SW 1271 (cell line): ENCODE measurements at places on chromosomes 7 and 10.
A peak's percentile ranks its signal among the peaks of the same experiment; 100 is the strongest.

DNA sequence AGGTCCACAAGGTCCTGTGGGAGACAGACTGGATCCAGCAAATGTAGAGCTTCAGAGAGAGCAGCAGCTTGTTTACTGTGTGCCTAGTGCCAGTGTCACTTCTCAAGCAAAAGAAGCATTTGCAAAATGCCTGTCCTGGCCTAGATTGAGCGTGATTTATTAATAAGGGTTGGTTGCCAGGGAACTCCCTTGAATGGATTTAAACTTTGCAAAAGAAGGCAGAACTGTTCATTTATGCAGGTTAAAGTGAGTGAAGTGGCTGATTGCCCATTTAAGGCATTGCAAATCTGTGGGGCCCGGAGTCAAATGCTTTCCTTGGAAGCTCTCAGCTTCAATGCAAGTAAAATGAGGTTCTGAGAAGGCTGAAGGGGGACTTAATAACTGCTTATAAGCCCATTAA is 71.3 kb downstream of the CDHR3 start:
- DNase-seq: no peak

DNA sequence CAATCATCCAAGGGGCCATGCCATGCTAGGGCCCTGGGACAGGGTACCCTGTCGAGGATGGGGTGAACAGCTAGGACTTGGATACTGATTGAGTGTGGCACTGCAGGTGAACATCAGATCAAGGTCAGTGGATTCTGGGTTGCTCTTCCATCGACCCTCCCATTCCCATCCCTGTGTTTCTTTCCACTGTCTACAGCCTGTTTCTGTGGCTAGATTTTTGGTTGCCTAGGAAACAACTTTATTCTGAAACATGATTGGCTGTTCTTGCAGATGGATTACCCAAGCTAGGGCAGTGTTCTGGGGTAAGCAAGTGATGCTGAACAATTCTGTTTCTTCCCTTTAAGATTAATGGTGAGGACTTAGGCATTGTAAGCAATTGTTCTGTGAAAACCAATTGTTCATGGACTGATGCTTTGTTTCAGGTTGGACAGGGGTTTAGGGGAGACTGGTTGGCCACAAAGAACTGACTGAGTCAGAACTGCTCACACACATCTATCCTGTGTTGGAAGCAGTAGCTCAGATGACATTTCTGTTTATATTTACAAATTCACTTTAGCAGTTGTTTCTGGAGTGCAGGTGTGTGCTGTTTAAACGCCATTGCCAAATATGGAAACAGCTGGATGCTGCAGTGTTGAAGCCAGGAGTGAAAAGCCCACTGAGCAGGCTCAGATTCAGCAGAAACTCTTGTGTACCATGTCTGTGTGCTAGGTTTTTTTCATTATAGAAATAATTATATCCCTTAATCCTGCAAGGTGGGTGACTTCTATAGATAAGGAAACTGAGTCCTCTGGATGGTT is 102.3 kb upstream of the BTBD16 start:
- DNase-seq: no peak

DNA sequence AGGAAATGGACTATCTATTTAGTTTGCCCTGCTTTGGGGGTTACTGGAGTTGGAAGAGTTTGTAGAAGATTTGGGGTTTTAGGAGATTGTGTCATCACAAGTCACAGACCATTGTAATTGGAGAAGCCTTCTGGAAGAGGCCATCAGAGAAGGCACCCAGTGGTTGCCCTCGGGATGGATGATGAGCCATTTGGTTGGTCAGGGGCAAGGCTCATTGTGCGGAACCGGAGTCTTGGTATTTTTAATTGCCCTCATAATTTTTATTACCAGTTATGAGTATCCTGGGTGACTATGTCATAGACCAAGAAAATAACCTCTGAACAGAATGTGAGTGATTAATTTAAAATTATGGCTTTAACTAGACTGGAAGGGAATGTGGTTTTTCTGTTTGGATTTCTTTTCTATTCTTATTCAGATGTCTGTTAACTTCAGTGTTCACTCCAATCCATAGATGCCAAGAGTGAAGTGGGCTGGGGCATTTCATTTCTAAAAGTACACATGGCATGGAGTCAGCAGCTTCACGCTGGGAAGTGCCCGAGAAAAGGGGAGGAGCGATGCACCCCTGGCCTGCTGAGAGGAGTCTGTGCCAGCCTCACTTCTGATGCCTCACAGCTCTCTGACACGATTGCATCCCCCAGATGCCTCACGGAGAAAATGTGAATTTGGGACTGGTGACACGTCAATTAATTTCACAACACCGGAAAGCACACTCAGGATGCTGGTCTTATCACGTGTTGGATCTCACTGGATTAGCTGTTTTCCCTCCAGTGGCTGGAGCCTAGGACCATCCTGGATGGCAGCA is 225.6 kb upstream of the IGFBP3 start:
- no peak for DNase-seq

DNA sequence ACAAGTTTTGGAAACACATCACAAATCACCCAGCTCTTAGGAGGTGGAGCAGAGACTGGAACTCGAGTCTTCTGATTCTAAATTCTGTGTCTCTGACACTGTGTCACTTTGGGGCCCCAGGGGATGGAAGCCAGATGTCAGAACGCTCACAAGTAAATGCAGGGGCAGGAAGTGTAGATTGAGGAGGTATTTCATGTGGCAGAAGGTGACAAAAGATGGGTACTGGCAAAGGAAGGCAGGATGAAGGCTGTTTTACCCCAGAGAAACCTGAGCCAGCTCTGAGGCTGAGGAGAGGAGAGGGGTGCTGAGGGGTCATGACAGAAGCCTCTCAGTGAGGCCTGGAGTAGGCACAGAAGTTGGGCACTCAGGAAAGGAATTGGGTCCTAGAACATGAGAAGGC is 6.0 kb upstream of the PURB start:
- no peak for DNase-seq

DNA sequence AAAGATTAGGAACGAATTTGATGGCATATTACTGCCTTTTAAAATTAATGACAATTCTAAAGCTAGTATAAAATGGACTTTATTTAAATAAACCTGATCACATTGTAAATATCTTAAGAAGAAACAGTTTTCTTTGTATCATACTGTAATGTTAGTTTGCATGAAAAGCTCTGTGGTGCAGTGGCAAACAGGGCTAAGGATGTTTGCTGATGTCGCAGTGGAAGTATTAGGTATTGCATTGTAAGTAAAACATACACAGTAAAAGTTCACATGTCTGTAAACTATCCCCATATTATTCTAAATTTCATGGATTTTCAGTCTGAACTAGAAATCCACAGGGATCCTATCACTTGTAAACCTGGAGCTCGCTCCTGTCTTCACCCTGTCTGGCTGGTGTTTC is 252.6 kb upstream of the ZNF32 start:
- no peak for DNase-seq

GRCh38 chr10:71996592-71997371 is 32.6 kb downstream of the CHST3 start:
- DNase-seq: no peak

DNA sequence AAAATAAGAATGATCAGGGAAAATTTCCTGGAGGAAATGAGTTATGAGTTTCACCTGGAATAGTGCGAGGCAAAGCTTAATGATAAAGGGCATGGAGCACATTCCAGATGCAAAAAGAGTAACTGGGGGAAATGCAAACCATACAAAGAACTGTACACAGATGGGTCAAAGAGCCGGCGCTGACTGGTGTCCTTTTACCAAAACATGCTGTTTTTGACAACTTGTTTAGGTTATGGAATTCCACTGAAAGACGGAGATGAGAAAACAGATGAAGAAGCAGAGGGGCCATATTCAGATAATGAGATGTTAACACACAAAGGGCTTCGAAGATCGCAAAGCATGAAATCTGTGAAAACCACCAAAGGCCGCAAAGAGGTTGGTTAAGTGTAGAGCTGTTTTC is 98.2 kb downstream of the REEP3 start:
- no peak for DNase-seq

DNA sequence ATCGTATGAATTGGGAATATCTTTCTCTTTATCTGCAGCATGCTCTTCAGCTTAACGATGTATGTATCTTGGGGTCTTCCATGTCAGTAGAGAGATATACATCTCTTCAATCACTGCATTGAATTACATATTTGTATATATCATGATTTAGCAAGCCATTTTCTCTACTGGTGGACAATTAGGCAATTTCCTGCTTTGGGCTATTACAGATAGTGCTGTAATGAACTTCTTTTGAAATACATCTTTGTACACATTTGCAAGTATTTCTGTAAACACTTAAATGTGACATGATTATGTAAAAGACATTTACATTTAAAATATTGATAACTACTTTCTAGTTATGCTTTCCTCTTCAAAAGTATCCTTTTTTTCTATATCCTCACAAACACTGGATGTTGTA is 199.0 kb downstream of the PPP1R9A start:
- no peak for DNase-seq

DNA sequence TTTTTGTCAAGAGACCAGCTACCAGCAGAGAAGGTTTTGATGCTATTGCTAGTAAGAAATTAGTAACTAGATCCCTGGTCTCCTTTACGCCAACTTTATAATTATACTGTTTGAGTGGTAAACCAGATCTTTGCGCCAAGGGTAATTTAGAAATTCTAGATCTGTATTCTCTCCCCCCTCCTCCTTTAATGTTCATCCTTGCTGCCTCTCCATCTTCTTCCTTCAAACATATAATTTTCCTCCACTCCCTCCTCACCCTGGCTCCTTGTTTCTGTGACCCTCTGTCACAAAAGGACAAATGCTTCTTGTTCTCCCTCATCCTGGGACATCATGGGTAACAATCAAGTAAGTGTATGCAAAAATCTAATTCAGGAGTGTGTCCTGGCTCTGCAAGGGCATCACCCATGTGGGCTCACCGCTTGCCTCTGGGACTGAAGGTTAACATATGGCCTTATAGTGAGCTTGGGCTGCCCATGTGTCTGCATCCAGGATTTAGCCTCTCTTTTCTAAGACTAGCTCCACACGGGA is 121.2 kb downstream of the BAMBI start:
- DNase-seq: no peak

DNA sequence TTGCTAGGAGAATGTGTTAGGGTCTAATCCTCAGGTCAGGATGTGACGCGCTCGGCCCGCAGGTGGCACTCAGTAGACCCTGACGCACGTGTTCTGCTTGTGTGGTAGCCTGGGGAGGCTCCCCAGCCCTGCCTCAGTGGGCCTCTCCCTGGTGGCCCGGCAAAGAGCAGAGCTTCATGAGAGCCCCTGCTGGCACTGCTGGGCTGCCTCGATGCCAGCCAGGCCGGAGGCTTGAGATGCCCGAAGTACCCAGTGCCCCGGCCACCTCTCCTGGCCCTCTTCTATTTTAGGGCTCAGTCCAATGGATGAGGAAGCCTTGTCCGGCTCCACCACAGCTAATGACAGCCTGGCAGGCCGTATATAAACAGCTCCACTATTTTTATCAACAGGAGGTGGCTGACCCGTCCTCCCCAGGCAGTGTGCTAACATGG is 42.0 kb downstream of the PRF1 start:
- no peak for DNase-seq

DNA sequence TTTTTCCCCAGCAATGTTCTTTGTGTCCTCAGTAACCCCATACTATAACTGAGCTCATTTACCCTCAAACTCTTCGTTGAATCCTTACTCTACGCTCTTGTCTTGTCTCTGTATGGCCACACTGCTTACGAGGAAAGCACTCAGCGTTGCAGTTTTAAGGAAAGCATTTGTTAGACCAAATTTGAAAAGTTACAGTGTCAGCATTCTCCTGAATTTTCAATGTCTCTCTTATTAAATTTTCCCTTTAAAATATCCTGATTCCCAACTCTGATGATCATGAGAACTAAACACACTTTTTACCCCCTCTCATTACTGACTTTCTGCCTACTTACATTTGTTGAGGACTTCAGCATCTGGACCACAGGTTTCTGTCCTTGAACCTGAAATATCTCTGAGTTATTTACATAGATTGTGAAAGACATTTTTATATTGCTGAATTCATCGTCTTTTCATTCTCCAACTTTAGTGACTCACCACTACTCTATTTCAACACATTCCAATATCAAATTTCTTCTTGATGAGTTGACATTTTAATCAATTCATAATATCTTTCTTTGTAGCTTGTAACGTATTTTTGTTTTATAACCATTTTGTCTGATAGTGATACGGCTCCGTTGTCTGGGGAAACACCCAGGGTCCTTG is 19.8 kb upstream of the VWDE start:
- no peak for DNase-seq

- DNase-seq: peak; percentile 16
These were observed 712.1 kb downstream of the PHTF2 start for GRCh38 chr7:78510580-78511188.

- DNase-seq: no peak
These were observed 45.5 kb downstream of the NOD1 start for GRCh38 chr7:30433082-30433481.

DNA sequence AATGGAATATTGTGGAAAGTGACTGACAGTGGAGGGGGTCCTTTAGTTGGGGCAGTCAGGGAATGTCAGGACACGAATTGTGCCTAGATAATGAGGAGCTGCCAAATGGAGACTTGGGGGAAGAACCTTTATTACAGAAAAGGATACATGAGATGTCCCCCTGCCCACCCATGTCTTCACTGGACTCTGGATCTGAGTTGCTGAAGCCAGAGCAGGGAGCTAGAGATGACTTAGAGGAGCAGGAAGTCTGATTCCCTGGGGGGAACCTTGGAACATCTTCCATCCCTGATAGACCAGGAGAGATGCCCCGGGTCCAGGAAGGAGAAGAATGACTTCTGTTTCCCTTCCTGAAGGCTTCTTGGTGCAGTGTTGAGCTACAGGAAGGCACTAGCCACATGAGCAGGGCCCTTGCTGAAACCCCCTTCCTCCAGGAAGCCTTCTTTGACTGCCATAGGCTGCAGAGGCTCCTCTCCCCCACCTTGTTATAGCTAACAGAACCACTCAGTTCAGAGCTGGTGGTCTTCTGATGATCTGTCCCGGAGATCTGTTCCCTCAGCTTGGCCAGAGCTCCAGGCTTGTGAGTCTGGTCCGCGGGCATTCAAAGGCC is 747 bp upstream of the NEURL1 start:
- no peak for DNase-seq

DNA sequence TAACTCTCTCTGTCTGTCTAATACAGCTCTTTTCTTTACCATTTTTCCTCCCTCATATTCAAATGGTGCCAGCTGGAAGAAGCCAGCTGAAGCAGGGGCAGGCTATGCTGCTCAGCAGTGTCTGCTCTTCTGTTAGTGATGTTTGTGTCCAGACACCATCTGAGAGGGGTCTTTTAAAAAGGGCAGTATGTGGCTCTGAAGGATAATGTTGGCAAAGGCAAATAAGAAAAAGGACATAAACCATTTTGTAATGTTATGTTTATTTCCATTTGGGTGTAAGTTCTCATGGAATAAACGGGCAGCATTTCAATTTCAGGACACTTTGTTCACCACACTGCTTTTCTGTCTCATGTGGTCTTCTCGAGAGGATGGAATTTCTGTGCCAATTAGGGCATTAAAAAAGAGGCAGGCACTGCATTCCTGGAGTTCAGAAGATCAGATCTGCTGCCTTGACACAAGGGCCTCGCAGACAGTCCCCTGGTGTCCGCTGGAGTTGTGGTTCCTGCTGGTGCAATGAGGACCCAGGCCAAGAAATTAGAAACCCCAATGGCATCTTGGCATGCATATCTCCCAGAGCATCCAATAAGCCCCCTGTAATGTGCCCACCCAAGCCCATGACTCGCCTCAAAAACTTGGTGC is 109.0 kb upstream of the ELMO1 start:
- no peak for DNase-seq
